Hypothalamus (tissue), 51 donors: ENCODE measurements at places on chromosomes 12 and 14.
A peak's percentile ranks its signal among the peaks of the same experiment; 100 is the strongest.

DNA sequence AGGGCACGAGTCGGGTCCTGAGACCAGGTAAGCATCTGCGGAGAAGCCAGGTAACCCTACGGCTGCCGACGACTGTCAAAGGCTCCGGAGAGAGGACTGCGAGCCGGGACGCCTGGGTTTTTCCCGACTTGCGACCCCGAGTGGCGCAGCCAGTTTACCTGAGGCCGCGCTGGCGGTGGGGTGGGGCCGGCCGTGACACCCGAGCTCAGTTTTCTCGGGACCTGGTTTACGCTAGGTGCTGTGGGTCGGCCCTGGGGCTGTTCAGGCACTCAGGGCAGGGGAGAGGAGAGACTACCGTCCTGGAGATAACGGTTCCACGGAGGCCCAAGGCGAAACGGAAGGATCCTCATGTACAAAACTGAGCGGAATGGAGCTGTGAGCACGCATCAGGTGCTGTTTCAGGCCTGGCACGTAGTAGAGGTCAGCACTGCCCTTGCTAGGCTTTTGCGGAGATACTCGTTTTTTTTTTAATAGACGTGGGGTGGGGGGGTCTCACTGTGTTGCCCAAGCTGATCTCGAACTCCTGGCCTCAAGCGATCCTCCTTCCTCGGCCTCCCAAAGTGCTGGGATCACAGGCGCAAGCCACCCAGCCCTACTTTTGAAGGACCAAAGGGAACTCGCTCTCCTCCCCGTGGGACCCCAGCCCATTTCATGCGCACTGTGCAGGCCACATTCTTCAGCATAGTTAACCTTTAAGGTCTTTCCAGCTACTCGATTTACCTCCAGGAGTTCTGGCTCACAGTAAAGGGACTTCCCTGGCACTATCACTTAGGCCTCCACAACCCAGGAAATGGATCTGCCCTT lies 471 bp downstream of the MTRFR start:
- no peak for DNase-seq

DNA sequence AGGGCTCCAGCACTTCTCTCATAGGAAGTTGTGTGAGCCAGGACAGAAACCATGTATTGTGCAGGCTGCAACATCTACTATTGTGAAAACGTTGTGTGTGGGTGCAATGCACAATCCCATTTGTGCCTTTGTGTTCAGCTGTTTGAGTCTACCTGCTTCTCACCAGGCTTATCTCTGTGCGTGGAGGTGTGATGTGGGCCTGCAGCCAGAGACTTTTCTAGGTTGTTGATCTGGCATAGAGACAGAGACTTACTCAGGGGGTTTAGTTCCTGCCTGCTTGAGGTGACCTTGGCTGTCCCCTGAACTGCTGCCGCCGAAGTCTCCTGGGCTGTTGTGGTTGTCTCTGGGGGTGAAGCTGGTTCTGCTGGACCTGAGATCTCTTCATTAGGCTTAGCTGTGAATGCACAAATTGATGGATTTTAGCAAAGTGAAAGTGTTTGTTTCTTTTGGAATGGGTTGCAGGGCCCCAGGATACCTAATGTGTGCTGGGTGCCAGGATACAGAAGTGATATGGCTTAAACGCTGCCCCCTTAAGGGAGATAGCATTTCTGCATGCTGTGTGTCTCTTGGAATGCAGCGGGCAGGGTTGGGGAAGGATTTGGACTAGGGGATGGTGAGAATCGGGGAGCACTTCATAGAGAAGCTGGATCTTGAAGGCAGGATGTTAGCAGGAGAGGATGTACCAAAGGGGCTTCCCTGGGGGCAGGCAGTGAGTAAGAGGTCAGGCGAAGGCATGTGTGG lies 2.5 kb downstream of the LACRT start:
- no peak for DNase-seq

GRCh38 chr12:89247967-89248366 lies 104.3 kb downstream of the DUSP6 start:
- no peak for DNase-seq

DNA sequence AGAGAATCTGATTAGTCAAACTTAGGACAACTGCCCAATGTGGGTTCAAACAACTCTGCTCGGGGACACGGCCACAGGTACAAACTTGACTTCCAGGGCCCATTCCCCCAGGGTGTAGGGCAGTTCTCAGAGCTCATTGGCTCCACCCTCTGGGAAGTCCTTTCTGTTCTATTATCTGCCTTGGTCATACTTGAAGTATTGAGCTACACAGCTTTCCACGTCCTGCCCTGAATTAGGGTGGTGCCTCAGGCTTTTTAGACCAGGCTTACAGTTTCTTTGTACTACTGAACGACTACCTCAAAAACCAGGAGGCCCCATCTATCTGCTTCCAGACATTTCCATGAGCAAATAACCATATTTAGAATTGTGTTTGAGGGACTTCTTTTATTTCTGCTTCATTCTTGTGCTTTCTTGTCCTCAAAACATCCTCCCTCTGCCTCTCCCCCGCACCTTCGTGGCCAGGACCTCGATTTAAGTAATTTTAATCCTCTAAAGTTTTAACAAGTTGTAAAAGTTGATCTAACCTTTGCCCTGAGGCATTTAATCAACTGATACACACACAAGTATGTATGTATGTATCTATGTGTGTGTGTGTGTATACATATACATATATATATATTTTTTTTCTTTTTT lies 281.7 kb upstream of the AMIGO2 start:
- no peak for DNase-seq

DNA sequence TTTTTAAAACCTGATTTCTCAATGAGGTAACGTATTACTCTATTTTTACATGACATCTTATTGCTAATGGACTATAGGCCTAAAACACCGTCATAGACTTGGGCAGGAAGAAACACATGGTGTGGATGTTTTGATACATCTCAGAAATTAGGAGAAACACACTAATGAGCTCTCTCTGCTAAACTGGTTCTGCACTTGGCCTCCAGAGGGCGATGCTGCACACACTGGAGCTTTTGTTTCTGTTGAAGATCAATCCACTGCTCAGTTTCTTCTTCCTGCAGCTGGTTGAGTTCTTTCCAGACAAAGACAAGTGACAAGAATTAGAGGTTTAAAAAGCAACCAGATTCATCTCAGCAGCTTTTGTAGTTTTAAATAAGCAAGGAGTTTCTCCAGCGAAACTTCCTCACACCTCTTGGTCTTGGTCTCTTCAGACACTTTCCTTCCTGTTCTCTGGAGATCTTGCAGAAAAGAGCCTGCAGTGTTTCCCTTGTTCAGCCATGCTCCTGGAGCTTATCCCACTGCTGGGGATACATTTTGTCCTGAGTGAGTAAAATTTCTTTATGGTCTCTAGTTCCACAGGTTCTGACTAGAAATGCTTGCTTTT lies 178.5 kb upstream of the OR4E1 start:
- DNase-seq: no peak

GRCh38 chr14:93970585-93970964 lies 5.8 kb downstream of the ASB2 start:
- peak; percentile 13 for DNase-seq

GRCh38 chr12:56602239-56602638 lies 27.9 kb downstream of the BAZ2A start:
- DNase-seq: no peak

DNA sequence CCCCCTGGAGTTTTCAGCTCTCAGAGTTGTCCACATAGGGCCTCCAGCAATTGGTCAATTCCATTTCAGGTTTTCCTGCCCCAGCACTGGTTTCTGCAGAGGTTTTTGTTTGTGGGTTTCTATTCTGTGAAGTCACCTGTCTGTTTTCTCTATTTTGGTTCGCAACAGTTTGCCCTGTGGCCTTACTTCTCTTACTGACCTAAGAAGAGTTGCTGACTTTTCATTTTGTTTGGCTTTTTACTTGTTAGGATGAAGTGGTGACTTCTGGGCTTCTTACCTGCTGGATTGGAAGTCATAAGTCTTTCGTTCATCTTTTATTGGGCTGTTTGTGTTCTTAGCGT lies 196.4 kb upstream of the PARP11 start:
- DNase-seq: no peak

GRCh38 chr14:64675312-64675711 lies 28.9 kb upstream of the PLEKHG3 start:
- no peak for DNase-seq

DNA sequence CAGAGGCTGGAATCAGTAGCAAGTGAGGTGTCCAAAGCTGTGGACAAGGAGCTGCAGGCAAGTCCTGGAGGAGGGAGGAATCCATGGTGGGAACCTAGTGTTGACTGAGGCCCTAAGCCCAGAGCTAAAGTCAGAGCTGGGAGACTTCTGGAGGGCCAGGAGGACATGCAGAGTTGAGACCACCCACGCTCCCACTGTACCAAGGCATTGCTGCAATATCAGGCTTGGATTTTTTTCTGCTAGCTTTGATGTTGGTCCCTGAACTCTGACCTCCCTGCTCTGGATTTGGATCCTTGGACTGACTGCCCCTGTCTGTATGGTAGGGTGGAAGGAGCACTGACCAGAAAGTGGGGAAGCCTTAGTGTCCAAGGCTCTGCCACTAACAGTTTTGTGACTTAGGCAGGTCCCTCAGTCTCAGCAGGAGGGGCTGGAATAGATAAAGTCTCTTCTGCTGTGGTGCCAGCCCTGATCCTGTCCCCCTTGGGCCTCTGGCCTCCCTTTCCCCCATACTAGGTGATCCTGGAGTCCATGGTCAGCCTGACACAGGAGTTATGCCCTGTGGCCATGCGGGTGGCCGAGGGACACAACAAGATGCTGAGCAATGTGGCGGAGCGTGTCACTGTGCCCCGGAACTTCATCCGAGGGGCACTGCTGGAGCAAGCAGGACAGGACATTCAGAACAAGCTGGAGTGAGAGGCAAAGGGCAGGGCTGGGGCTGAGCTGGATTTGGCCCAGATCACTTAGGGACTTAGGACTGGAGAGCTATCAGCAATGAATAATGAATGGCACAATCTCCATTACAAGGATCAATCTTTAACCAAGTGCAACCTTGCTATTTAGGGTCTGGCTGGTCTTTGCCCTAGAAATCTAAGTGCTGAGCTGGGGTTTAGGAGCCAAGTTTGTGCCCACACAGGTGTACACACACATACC lies 9.4 kb downstream of the CARMIL3 start:
- no peak for DNase-seq

DNA sequence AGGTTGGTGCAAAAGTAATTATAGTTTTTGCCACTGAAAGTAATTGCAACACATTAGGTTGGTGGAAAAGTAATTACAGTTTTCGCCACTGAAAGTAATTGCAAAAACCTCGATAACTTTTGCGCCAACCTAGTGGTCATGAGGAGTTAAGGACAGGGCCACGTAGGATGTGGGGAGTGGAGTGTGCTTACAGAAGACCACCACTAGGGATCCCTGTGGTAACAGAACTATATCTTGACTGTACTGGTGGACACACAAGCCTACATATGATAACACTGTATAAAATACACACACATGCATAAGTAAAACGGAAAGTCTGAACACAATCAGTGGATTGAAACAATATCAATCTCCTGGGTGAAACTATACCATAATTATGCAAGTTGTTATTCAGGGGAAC lies 187.4 kb upstream of the ABCD2 start:
- no peak for DNase-seq

- DNase-seq: no peak
Observed at GRCh38 chr12:46677749-46678148, 148.0 kb downstream of the SLC38A4 start.

DNA sequence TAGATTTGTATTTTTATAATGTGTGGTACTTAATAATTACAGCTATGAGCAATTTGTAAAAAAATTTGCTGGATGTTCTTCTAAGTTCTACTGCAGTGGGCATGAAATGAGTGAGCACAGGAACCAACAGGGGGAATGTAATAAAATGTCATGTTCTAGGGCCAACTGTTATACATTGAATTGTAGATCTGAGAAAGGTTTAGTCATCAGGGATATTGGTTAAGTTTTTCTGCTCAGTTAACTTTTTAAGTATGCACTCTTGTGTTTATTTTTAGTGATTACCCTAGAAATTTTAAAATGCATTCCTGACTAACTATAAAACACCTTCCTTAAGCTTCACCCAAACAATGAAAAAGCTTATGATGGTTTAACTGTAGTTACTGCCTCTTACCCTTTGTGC lies 101.8 kb downstream of the CAND1 start:
- DNase-seq: no peak

DNA sequence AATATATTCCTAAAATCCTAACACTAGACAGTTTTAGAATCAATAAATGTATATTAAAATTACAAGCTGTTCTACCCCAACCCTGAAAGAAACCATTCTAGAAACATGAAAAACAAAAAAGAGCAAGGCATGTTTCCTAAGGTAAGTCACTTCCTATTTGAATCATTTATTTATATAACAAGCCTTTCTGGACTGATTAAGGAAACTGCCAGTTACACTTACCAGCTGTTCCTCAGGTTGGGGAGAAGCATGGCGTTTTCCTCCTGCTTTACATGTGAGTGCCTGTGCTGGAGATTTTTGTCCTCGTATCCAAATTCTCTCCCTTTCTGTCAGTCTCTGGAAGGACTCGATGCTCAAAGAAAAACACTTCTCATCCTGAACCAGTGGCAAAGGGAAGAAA lies 183.3 kb downstream of the EFCAB11 start:
- DNase-seq: no peak

- DNase-seq: no peak
Observed at GRCh38 chr14:102760496-102761193, 16.6 kb upstream of the TRAF3 start.

DNA sequence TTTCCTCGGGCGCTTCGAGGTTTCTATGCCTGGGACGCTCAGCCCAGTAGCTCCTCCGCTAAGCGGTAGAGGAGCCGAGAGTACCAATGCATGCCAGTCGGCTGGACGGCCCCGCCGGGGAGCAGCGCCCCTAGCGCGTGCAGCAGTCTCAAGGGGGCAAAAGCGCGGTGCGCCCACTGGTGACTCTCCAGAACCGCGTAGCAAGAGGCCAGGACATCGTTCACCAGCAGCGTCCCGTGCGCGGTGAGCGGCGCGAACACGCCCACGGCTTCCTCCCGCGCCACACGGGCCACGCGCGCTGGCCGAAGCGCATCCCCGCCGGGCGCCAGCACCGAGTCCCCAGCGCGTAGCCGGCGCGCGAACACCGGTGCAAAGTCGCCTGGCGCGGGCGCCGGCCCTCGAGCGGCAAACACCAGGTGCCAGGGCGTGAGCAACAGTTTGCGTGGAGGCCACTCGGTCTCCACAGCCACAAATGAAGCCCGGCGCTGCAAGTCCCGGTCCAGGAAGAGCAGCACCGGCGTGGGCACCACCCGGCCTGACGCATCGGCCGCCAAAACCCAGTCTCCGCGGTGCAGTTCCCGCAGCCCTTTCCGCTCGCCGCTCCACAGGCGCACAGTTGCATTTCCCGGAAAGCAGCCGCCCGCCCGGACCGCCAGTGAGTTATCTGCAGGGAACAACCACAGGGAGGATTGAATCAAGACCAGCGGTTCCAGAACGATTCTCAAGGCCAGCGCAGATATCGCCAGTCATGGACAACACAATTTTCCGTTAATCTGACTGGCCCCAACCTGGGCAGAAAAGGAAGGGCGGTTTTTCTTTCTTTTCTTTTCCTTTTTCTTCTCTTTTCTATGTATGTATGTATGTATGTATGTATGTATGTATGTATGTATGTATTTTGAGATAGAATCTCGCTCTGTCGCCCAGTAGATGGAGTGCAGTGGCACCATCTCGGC lies 4.5 kb downstream of the DHH start:
- DNase-seq: no peak

- DNase-seq: peak; percentile 100
Observed at GRCh38 chr12:45990468-45991283, at the start of gene SCAF11. TSS of gene SCAF11 (minus strand) at chr12:45990574. CDS start at chr12:45964167, 26,407 bp downstream.

GRCh38 chr12:22598763-22599161 lies 26.2 kb upstream of the ETNK1 start:
- DNase-seq: no peak

- DNase-seq: peak; percentile 27
Observed at GRCh38 chr14:70416725-70417349, at the start of gene SYNJ2BP. TSS of gene SYNJ2BP (minus strand) at chr14:70417090. CDS start at chr14:70416963, 127 bp downstream.

- no peak for DNase-seq
Observed at GRCh38 chr12:11085419-11085818, 6.7 kb downstream of the TAS2R43 start.
